ENCODE measurements at places on chromosomes 1 and 21. TPM values are rescaled to one million over a fixed set of nuclear protein-coding genes. Genes with fewer than 3 reads are reported as not detected.

The SAMD11 gene
- total RNA-seq: 1.7 TPM

The RIMKLA gene
- total RNA-seq: 7.5 TPM

The VAV3 gene
- 1.7 TPM for total RNA-seq

The COL6A2 gene
- 254 TPM for total RNA-seq

The C8B gene
- total RNA-seq: not detected

The NDUFS5 gene
- 776 TPM for total RNA-seq

The NEGR1 gene
- total RNA-seq: 15.2 TPM

The ANKRD65 gene
- total RNA-seq: 3.0 TPM

The GNG12 gene
- 37.2 TPM for total RNA-seq

The SLC41A1 gene
- 458 TPM for total RNA-seq

The IL10 gene
- 0.54 TPM for total RNA-seq

DNA sequence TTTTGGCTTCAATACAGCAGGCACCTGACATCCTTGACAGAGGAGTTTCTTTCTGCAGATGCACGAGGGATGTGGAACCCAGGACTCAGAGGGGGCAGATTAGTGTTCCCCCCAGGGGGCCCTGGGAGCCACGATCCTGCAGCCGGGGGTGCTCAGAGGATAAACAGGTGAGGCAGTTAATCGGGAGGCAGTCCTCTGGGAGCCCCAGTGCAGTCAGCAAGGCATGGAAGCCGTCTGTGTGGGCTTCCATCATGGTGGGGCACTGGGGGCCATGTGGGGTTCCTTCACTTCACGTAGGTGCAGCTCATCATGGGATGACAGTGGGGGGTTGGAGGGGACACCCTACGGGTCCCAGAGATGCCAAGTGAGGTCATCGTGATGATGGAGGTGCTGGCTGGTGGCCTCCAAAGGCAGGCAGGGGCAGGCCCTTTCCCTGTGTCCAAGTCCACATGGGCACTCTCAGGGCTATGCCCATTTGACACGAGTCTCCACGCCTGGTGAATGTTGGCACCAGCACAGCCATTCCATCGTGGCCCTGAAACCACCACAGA is 59.3 kb upstream of the ABCG1 start:
- DNase-seq: no peak

- DNase-seq: peak; percentile 53
Observed at GRCh38 chr21:42056996-42057689, 14.0 kb upstream of the UMODL1 start.

DNA sequence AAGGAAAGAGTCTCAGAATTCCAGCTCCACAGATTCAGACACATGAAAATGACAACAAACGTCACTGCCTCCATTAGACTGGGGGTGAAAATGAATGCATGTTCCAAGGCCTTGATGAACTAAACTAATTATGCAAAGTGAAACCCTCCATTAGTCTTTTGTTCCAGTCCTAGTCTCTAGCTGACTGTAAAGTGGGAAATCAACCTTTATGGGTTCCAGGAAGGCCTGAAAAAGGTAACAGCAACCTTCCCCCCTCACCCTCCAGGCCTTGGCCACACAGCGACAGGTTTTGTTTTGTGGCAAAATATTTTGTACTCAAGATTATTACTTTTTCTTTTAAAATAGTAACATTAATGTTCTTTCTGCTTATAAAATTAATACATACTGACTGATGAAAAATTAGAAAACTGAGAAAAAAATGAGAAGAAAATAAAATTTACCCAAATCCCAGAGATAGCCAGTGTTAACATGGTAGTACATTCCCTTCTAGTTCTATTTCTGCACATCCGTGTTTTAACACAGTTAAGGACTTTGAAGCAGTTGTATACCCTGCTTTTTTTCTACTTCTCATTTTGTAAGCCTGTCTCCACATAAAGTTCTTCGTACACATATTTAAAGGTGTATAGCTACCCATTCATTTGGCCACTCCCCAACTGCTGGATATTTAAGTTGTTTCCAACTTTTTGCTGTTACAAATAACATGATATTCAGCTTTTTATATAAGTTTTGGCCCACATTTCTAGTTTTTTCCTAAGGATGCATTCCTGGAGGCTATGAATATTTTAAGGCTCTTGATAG is 60.9 kb downstream of the CD2 start:
- no peak for DNase-seq

GRCh38 chr1:203563291-203563690 is 63.3 kb upstream of the ATP2B4 start:
- no peak for DNase-seq

GRCh38 chr1:195899762-195900352 is 708.4 kb downstream of the KCNT2 start:
- no peak for DNase-seq

GRCh38 chr1:96072021-96072420 is 649.6 kb upstream of the PTBP2 start:
- no peak for DNase-seq

DNA sequence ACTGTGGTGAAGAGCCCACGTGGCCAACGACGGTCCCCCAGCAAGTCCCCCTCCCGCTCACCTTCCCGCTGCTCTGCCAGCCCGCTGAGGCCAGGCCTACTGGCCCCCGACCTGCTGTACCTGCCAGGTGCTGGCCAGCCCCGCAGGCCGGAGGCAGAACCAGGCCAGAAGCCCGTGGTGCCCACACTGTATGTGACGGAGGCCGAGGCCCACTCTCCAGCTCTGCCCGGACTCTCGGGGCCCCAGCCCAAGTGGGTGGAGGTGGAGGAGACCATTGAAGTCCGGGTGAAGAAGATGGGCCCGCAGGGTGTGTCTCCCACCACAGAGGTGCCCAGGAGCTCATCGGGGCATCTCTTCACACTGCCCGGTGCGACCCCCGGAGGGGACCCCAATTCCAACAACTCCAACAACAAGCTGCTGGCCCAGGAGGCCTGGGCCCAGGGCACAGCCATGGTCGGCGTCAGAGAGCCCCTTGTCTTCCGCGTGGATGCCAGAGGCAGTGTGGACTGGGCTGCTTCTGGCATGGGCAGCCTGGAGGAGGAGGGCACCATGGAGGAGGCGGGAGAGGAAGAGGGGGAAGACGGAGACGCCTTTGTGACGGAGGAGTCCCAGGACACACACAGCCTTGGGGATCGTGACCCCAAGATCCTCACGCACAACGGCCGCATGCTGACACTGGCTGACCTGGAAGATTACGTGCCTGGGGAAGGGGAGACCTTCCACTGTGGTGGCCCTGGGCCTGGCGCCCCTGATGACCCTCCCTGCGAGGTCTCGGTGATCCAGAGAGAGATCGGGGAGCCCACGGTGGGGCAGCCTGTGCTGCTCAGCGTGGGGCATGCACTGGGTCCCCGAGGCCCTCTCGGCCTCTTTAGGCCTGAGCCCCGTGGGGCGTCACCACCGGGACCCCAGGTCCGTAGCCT is 46.8 kb downstream of the TRIM11 start:
- DNase-seq: peak; percentile 48

DNA sequence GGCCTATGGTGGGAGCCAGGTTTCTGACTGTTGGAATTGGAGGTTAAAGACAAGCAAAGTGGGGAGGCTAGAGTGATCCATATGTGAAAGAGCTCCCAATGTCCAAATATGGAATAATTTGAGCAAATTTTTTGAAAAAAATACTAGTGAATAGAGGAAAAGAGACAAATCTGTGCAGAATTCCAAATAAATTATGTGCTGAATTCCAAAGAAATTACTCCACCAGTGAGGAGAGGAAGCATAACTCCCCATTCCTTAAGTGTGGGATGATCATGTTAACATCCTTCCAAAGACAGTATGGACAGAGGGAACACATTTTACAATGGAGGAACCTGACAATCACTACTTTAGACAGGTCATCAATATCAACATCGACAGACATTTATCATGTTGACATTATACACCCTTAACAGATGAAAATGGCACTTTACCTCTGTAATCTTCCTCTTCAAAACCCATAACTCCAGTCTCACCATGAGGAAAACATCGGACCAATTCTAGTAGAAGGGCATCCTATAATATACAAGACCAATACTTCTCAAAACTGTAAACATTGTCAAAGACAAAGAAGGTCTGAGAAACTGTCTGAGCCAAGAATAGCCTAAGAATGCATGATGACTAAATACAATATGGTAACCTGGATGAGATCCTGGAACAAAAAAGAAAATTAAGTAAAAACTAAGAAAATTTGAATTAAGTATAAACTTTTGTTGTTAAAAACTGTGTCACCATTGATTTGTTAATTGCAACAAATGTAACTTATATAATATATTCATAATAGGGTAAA is 71.5 kb upstream of the RGS4 start:
- DNase-seq: no peak

DNA sequence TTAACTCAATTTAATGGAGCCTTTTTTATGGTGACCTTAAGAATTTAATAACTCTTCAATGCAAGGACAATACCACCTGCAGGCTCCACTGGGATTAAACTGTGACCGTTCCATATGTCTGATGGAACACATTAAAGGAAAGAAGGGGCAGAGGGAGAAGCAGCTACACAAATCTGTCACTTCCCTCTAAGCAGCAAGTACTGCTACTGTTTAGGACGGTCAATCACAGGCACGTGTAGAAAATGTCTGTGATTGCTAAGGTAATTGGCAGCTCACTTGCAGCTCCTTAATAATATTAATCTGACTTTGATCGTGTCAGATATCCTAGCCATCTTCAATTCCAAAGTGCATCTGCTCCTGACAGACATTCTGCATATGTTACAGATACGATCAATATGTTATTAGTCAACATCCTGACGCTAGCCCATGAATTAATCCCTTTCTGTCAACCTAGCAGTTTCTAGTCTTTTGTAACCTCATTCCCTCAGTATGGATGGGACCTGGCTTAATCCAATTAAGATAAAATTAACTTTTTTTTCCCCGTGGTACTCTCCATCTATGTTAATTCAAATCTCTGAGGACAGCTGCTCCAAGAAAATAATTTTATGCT is 1012.4 kb downstream of the AMY1C start:
- no peak for DNase-seq

DNA sequence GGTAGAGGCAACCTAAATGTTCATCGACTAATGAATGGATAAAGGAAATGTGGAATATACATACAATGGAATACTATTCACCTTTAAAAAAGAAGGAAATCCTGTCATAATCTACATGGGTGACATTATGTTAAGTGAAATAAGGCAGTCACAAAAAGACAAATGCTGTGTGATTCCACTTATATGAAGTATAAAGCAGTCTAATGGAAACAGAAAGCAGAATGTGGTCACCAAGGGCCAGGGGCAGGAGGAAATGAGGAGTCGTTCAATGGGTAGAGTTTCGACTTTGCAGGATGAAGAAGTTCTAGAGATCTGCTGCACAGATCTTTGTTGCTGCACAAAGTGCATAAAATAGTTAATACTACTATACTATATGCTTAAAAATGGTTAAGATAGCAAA is 7.8 kb downstream of the DIPK1A start:
- DNase-seq: no peak

GRCh38 chr1:236039740-236040685 is 24.9 kb downstream of the NID1 start:
- no peak for DNase-seq

- no peak for DNase-seq
Observed at GRCh38 chr1:32040711-32041110, 27.0 kb downstream of the KHDRBS1 start.

DNA sequence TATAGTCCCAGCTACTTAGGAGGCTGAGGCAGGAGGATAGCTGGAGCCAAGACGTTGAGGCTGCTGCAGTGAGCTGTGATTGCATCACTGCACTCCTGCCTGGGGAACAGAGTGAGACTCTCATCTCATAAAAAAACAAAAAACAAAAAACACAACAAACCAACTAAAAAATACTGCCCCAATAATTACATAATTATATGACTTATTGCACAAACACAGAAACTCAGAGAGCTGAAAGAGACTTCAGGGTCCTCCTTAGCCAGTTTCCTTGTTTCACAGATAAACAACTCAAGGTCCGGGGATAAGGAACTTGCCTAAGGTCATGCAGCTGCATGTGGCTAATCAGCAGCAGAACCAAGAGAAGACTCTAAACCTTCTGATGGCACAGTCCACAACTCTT is 11.9 kb downstream of the EXTL2 start:
- no peak for DNase-seq

DNA sequence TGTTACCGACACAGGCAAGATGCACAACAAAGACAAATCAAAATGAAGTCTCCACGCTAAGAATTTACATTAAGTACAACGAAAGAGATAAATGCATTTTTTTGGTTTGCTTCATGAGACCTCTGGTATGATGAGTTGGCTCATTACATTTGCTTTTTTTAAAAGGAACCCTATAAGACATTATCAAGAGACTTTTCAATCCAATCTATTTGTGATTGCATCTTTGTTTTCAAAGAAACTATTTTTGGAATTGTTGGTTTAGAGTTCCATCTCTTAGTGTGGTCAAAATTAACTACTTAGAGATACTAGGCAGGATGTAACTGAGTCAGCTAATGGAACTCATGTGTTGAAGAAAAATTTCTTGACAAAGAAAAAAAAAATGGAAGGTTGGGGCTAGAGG is 200.1 kb downstream of the ZC3H11B start:
- no peak for DNase-seq

- no peak for DNase-seq
Observed at GRCh38 chr1:208009706-208010444, 99.0 kb upstream of the CD34 start.

DNA sequence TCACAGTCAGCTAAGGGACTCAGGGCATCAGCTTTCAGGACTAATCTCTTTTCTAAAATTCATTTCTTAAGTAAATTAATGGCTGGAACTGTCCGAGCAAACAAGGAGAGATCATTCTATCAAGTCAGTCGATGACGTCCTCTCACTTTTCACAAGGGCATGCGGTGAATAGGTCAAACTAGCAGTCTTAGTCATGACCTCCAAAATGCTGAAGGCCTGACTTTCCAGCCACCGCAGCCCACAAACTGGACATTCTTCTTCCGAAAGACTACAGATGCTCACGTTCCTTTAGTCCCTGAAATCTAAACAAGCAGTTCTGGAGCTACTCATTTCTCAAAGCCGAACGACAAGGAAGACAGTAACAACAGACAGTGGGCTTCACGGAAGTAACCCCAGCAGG is 127.9 kb downstream of the TIAM1 start:
- DNase-seq: no peak

DNA sequence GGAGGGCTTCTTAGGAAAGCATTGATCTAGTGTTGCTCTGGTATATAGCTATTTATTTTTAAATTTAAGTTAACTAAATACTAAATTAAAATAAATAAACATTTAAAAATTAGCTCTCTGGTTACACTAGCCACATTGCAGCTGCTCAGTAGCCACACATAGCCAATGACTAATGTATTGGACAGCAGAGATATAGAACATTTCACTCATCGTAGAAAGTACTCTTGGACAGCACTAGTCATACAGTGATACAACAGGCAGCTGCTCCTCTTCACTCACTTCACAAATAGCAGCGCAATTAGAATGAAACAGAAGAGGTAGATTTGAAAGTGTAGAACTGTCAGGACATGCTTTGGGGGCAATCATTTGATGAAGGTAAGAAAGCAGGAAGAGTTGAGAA is 245.4 kb downstream of the PBX1 start:
- no peak for DNase-seq

- DNase-seq: no peak
Observed at GRCh38 chr1:48773133-48773532, 3.6 kb downstream of the BEND5 start.

Data from Right ventricle myocardium inferior (tissue), 1 donor.